K562 (cell line): ENCODE measurements at places on chromosomes 7 and 10.

GRCh38 chr10:101961591-101962498, 94.1 kb downstream of the ARMH3 start:
- DNase-seq = no peak

GRCh38 chr7:150368884-150369747, 494 bp downstream of the REPIN1 start:
- peak; percentile 46 for DNase-seq

DNA sequence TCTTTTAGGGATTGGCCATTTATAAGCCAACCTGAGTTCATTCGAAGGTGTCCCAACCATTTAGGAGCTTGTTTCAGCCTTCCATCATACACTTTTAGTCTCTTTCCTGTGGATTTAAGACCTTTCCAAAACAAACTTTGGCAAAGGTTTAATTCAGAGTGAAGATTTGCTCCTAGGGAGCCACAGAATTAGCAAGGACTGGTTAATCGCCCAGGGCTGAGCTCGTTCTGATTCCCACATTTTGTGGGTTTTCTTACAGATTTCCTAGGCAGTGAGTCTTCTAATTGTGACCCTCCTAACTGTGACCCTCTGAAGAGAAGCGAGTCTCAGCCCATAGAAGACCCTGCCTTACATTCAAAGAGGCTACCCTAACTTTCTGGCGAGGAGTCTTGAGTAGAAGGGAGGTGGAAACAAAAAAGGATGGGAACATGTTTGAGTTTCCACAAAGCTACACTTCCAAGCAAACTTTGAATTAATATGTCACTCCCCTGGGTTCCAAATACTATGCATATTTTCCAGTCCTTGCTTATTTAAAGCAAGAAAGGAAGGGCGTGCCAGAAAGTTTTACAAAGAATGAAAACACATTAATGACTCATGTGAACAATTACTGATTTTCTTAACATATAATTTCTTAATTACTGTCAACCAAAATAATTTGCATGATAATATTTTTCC, 118.3 kb downstream of the ARID5B start:
- DNase-seq = no peak

DNA sequence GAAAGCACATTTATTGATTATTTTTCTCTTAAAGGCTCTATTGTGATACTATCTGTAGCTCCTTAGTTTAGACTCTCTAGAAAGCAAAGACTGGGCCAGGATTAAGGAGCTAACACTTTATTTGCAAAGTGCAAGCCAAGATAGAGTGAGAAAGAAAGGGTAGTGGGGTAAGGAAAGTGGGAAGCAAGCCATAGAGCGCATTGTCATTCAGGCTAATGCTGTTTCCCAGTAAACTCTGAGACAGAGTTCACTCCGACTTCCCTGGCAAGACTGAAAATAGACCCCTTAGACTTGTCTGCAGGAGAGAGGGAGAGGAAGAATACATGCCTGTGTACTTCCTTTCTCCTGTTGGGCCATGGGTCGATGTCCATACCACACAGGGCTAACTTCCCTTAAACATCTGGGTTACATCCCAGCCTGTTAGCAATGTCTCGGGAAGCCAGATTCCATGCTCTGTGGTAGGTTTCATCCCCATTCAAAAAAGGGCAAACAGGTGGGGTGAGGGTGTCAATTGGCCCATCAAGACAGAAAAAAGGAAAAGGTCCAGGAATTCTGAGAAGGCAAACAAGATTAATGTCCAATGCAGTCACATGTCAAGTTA, 875.8 kb upstream of the CELF2 start:
- no peak for DNase-seq

DNA sequence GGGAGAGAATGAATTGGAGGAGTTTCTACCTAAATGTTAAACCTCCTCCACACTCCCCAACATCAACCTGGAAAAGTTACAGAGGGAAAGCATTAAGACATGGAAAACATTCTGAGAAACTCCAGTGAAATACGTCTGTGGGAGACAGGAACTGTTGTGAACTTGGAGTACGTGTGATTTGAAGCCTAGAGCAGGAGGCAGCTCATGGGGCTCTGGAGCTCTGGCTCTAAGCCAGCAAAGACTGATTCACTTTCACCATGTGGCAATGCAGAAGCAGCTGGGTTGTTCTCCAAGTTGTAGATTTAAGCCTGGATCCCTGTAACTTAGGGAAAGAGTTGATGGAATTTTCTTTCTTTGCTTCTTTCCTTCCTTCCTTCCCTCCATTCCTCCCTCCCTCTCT, 503.2 kb downstream of the NRG3 start:
- DNase-seq = no peak

DNA sequence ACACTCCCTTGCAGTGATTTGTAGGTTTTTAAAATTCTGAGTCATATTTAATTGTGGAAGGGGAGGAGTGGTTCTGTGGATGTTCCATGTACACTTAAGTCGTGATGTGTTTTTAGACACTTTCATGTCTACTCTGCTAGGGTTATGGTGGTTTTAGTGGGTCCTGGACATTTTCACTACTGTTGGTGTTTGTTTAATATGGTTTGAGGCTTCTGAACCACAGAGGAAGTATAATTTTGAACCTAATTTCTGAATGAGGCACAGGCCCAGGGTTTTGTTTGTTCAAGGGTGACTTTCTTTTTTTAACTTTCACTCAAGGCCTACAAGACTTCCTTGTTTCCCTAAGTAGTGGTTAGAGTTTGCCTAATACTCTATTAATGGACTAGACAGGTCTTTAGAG, 13.3 kb downstream of the SLC26A5 start:
- DNase-seq = no peak

- DNase-seq = no peak
Measured at GRCh38 chr10:55398497-55398882, 597.5 kb upstream of the PCDH15 start.

- no peak for DNase-seq
Measured at GRCh38 chr7:152180587-152180986, 155.1 kb downstream of the GALNT11 start.

- DNase-seq = no peak
Measured at GRCh38 chr10:44498222-44498621, 113.3 kb upstream of the CXCL12 start.

GRCh38 chr7:65953001-65953720, 28.9 kb downstream of the GUSB start:
- no peak for DNase-seq

DNA sequence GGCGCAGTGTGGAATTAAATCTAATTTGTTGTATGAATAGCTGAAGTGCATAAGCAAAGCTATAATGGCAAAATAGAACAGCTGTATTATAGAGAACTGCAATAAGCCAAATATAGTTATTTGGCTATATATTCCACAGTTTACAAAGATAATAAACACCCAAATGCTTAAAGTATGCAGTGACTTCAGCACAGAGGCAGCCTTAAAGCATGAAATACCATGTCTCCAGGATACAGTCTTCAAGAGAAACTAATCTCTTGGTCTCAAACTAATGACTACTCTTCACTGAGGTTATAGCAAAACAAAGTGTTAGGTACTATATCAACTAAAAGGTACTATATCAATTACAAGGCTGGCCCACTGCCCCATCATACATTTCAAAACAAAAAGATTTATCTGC, 48.0 kb downstream of the NT5C2 start:
- DNase-seq = no peak

DNA sequence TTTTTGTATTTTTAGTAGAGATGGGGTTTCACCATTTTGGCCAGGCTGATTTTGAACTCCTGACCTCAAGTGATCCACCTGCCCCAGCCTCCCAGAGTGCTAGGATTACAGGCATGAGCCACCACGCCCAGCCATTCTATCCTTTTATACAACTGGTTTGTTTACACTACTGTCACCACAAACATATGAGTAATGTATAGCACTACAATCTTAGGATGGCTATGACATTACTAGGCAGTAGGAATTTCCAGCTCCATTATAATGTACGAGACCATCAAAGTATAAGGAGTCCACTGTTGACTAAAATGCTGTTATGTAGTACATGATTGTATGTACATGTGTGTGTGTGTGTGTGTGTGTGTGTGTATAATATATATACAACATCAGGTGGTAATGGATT, 1126.1 kb upstream of the LRRN3 start:
- no peak for DNase-seq

- DNase-seq = peak; percentile 20
Measured at GRCh38 chr10:30027057-30028005, 32.1 kb downstream of the JCAD start.

DNA sequence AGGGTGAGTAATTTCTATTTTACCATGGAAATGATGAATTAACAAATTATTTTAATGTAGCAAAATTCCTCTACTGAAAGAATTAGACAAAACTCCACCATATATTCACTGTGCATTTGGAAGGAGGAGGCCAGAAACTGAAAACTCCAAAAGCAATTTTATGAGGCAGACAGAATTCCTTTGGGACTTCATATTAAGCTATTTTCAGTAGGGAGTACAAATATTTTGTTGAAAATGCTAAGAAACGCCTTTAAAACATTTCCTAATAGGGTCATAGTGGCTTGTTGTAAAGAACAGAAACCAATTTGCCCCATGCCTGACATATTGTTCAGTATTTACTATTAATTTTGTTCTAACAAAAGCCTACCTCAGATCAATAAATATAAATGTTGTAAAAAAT, 117.8 kb downstream of the TES start:
- no peak for DNase-seq

- no peak for DNase-seq
Measured at GRCh38 chr10:133461027-133461426, 7.3 kb downstream of the SCART1 start.

DNA sequence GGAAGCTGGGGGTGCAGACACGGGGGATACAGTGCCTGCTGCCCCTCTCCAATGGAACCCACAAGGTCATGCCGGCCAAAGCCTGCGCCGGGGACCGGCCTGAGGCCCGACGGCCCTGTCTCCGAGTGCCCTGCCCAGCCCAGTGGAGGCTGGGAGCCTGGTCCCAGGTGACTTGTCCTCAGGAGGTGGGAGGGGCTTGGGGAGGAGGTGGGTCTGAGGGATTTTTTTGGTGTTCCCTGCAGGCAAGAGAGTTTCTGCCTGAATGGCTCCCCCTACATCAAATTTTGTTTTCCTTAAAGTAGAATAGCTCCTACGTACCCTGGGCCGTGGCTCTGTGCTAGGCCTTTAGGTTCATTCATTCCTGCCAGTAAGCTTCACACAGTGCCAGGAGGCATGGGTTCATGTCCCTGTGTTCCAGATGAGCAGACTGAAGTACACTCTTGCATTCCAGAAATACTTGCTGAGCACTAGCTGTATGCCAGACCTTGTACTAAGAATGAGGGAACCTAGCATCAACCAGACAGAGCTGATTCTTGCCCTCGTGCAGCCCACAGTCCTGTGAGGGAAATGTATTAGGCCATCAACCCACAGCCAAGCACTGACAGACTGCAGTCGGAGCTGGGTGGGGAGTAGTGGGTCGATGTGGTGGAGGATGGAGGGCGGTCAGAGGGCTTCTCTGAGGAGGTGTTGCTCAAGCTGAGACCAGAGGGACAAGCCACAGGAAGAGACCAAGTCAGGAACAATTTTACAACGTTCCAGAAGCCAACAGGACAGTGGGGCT, 31.1 kb downstream of the TBATA start:
- DNase-seq = no peak

DNA sequence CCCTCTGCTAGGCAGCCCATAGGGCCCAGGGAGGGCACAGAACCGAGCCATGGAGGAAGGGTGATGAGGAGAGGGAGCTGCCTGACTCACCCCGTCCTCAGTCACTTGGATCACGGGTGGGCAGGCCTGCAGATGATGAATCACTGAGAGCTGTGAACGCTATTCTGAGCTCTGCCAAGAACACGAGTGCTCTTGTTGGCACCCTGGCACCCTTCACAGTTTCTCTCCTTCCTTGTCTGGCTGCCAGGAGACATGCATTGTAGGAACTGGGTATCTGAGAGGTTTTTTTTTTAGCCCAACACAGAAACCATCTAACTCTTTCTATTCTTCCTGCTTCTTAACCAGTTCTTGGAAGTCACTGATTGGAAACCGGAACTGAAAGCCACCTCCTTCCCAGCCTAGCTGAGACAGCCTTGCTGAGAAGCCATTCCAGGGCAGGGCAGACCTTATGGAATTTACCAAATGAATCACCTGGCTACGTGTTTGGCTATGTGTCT, 82.1 kb downstream of the SLC37A3 start:
- no peak for DNase-seq

DNA sequence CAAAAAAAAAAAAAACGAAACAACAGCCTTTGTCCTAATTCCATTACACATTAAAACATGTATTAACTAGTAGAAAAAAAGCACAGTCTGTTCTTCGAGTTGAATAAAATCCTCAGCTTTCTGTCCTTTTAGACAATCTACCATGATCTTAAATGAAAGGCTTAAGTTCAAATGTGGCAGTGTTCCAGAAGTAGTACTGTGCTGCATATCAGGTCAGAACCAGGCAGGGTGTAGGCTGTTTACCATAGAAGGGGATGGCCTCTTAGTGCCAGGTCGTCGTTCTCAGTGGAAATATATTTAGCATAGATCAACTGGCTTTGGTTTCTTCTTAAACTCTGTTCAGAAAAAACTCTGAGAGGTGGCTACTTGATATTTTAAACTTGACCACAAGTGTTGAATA, 612.0 kb downstream of the CNTNAP2 start:
- DNase-seq = no peak

DNA sequence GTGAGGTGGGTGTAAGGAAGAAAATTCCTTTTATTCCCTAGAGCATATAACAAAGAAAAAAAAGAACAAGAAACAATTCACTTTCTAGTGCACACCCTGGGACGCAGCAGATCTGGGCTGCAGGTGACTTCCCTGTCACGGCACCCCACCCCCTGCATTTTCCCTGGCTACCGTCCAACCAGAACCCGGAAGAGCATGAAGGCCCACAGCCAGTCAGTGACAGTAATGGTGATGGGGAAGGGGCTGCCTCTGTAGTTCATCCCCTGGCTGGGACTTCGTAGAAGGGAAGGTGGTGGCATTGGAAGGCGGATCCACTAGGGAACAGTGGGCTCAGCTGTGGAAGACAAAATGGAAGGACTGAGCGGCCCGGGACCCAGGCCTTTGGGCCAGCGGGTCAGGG, 236.7 kb downstream of the BUB3 start:
- DNase-seq = no peak

DNA sequence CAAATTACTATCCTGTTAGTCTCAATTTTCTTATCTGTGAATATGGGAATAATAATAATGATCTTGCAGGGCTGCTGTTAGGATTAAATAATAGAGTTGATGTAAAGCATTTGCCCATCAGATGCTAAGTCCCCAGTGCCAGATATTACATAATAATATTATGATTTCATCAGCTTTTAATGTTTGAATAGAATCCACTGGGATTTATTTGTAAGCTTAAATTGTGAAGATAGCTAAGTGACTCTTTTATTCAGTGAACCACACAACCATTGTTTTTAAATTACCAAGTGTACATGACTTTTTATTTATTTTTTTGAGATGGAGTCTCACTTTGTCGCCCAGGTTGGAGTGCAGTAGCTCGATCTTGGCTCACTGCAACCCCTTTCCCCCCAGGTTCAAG, 510.3 kb upstream of the DPP6 start:
- DNase-seq = no peak

GRCh38 chr7:19852192-19852591, 78.8 kb upstream of the TMEM196 start:
- no peak for DNase-seq
